ENCODE measurements at places on chromosomes 6 and 20. TPM values are rescaled to one million over a fixed set of nuclear protein-coding genes. Genes with fewer than 3 reads are reported as not detected.

Gene PNPLA1
- total RNA-seq, result 0.27 TPM

Gene ZBTB12
- 5.1 TPM for total RNA-seq

Gene PRR18
- 0.59 TPM for total RNA-seq

Gene PRDM13
- not detected for total RNA-seq

Gene FAM83B
- total RNA-seq, result 0.12 TPM

Gene ABHD12
- total RNA-seq, result 49.7 TPM

Gene SIGLEC1
- 114 TPM for total RNA-seq
